Metanephros (tissue), 2 donors: ENCODE measurements at places on chromosomes 3 and 15. TPM values are rescaled to one million over a fixed set of nuclear protein-coding genes. Genes with fewer than 3 reads are reported as not detected.

The OSBPL10 gene
- 36.4 TPM for total RNA-seq

The RPL29 gene
- total RNA-seq = 787 TPM

The CKMT1B gene
- 1.9 TPM for total RNA-seq

The SEMA6D gene
- 40.2 TPM for total RNA-seq

The DPPA2 gene
- total RNA-seq = 0.41 TPM

The TMEM89 gene
- total RNA-seq = not detected

The OR5K3 gene
- total RNA-seq = not detected

The FYCO1 gene
- total RNA-seq = 35.7 TPM

The TIGIT gene
- 1.5 TPM for total RNA-seq

The AADAC gene
- total RNA-seq = 0.12 TPM

The PHLDB2 gene
- total RNA-seq = 99.8 TPM

The KIF15 gene
- total RNA-seq = 6.4 TPM

The STRC gene
- 0.82 TPM for total RNA-seq

The TBL1XR1 gene
- 176 TPM for total RNA-seq

The GOLGA6D gene
- total RNA-seq = not detected

The GPR27 gene
- total RNA-seq = 9.0 TPM

The LMAN1L gene
- not detected for total RNA-seq

The EBLN2 gene
- 12.1 TPM for total RNA-seq

The CLPX gene
- total RNA-seq = 48.5 TPM

The CCDC54 gene
- not detected for total RNA-seq
